Right ventricle myocardium inferior (tissue), 1 donor: ENCODE measurements at places on chromosomes 4 and X.

DNA sequence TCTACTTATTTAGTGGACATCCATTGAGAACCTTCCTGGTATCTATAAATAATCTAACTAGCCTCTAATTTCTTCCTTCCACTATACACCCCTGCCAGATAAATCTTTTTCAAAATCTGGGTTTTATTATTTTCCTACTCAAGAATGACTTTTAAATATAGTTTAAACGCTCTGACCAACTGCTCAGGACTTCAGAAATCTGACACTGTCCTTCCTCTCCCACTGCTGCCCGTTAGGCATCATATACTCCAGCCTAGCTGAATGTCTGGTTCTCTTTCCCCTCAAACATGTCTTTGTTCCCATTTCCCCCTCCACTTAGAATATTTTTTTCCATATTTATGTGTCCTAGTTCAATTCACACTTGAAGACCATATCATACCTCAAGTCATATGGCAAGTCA, 35.2 kb upstream of the CBLL2 start:
- no peak for DNase-seq

DNA sequence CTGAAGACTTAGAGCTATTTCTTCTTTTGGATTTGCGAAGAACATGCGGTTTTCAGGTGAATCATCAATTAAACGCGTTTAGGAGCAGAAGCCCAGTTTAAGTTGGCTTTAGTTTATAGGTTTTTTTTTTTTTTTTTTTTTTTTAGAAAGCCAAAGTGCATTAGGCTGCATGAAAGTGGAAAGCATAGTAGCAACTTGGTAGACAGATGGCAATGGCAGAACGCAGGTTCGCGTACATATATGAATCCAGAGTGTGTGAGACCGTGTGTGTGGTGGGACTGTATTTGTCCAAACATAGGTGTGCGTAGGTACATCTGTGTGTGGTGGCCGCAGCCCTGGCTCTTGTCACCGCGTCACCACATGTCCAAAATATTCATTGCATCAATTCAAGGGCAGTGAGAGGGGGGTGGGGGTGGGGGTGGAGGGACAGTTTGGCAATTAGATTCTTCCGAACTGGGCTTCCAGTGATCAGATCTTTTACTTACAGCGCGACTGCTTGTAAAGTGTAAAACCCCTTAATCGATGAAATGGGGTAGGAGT, 901 bp downstream of the JADE1 start:
- DNase-seq, result no peak

GRCh38 chr4:143085224-143085623, 99.5 kb upstream of the USP38 start:
- no peak for DNase-seq

DNA sequence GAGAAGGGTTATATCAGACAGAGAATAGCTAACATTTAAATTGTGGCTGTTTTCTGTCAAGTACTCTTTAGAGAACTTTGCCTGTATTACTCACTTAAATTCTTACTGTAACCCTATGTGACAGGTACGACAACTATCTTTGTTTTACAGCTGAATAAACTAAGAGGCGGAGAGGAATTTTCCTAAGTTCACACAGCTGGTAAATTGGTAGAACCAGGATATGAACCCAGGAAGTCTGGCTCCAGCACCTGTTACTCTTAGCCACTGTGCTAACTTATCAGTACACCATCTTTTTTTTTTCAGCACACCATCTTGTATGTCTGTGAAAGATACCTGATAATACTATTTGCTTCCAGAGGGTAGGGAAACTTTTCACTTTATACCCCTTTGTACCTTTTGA, 2.0 kb upstream of the SYP start:
- no peak for DNase-seq

DNA sequence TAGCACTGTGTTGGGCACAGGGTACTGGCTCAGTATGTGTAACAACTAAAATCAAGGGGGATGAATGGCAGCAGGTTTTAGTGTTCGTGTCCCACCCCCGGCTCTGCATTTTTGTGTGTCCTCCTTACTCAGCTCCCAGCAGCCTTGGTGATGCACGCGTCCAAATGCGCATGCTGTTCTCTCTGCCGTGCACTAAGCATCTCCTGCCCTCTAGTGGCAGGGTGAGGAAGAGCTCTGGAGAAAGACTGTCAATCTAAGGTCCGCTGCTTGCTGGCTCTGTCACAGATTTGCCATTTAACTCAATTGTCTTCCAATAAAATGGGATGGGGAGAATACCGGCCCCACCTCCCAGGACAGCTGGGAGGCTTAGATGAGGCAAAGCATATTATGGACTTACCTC, 61.4 kb downstream of the WFS1 start:
- no peak for DNase-seq

DNA sequence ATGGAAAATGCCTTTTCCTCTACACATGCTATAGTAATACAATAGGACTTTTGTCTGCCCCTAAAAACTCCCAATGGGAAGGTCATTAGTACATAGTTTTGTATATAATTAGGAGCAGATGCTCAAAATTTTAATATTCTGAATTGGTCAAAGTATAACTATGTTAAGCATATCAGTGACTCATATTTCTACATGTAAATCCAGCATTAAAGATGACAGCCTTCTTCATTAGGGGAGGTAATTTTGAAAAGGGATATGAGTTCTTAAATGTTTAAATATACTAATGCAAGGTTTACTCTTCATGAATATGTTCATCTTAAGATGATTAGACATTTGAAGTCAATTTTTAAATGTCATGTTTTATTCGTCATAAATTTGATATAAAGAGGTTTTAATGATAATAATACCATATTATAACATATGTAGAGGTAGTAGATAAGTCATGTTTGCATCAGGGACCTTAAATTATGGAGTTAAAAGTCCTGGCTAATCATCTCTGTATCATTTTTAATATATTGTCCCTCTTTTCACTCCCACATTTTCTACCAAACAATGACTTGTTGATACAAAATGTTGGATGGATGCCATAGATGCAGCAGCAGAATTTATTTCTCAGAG, 218.8 kb downstream of the STPG2 start:
- no peak for DNase-seq

GRCh38 chrX:57565198-57565597, 26.6 kb upstream of the ZXDB start:
- DNase-seq, result no peak

GRCh38 chr4:137124278-137124932, 407.9 kb downstream of the PCDH18 start:
- DNase-seq, result no peak

GRCh38 chrX:86914569-86914968, 603.0 kb upstream of the KLHL4 start:
- no peak for DNase-seq

DNA sequence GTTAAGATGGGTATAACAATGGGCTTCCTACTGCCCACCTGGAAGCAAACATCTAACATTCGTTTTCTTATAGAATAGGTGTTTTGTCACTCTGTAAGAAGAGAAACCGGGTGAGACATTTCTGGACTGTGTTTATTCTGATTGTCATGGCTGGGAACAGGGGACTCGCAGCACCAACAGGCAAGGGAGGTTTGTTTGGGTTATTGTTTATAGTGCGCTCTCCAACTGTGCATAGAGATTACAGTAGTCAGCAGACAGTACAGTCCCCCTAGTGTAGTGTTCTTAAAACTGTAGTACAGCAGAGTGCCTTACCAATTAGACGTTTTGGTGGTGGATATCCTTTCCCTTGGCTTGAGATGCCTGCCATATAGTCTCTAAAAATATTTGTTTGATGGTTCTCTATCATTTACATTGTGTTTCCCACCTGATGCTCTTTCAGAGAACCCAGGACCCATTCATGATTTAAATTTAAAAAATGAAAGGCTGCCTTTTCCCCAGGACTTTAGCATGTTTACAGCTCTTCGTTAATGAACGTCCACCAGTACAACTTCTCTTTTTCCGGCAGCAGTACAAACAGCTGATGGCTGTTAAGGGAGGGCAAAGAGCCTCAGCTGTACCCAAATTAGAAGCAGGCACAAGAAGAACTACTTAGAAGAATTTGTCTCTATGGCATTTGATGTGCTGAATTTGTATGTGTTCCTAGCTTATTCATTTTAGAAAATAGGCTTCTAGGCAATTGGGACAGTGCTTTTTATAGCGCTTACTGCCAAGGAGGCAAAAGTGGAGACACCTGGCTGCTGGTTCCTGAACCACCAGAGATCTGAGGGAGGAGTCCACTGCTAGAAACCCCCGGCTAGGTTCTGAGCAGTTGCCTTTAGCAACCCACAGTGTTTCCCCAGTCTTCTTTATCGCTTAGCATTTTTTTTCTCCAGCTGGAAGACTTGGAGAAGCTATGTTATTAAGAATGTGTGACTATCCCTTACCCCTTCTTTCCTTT, 1.0 kb upstream of the RNF150 start:
- DNase-seq, result no peak

- no peak for DNase-seq
Observed at GRCh38 chr4:144750348-144750747, 104.4 kb downstream of the HHIP start.

DNA sequence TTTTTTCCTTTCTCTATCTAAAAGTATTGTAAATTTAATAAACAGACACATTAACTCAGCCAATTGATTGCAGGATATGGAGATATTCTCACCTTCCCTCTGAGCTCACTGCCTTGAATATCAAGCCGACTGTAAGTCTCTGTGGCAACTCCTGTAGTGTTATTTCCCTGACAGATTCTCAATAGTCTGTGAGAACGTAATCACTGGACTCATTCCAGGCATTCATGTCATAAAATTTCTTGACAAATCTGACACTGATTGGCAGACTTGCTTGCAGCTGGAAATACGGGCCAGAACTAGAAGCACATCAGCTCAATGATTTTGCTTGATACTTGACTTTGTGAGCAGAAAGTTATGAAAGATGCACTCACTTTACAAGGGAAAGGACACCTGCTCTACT, 29.6 kb downstream of the FAM47B start:
- DNase-seq, result no peak

DNA sequence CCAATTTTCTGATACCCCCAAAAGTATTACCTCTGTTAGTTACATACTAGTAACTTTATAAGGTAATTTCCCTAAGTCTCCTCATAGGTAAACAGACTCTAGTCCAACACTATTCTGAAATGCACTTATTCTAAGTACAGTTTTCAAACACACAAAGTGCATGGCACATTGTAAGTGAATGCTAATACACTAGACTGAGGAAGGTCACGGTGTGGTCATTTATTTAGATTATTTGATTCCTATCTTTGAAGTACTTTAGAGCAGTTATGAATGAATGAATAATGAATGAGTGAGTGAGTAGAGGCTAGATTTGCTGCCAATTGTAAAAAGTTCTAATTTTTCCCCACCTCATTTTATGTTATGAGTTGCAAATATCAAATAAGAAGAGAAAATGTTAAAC, 132.8 kb upstream of the UGT8 start:
- no peak for DNase-seq

- DNase-seq, result no peak
Observed at GRCh38 chr4:150250293-150250997, 172.2 kb downstream of the DCLK2 start.

DNA sequence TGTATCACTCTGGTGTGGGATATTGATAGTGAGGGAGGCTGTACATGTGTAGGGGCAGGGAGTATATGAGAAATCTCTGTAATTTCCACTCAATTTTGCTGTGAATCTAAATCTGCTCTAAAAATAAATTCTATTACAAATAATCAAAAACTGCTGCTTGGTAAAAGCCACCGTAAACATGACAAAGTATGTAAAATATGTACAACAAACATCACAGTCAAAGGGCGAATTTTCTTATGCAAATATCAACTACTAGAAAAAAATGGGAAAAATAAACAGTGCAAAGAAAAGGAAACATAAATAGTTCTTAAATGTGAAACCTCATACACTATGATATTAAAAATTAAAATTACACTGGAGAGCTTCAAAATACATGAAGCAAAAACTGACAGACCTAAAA, 105.1 kb upstream of the DCLK2 start:
- no peak for DNase-seq

DNA sequence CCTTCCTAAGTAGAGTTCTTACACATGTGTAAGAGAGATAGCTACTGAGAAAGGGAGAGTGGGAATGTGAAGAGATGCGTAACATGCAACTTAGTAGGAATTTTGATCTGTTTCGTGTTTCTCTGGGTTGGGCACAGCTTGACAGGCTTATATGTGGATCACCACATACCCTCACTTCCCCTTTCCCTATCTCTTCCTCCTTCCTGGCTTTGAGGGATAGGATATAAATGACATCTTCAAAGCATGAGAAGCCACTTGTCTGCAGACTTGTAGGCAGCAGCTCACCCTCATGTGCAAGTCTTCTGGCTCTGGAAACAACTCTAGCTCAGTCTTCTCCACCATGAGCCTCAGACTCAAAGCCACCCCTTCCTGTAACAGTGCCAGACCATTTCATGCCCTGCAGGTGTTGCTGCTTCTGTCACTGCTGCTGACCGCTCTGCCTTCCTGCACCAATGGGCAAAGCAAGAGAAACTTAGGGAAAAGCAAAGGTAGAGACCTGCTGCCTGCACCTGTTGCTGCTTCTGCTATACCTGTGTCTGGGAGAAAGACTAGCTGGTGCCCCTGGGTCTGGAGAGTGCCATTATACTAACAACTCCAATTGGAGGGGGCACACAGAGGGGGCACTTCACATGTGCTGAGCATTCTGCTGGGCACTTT, 5.4 kb upstream of the PF4V1 start:
- DNase-seq, result no peak

GRCh38 chr4:106690487-106690886, 321.9 kb upstream of the GIMD1 start:
- DNase-seq, result no peak

GRCh38 chrX:41634284-41634683, 54.5 kb upstream of the GPR34 start:
- DNase-seq, result no peak

- no peak for DNase-seq
Observed at GRCh38 chr4:176300565-176300964, 19.2 kb upstream of the SPCS3 start.

GRCh38 chrX:70437011-70437410, 7.6 kb upstream of the DLG3 start:
- no peak for DNase-seq

DNA sequence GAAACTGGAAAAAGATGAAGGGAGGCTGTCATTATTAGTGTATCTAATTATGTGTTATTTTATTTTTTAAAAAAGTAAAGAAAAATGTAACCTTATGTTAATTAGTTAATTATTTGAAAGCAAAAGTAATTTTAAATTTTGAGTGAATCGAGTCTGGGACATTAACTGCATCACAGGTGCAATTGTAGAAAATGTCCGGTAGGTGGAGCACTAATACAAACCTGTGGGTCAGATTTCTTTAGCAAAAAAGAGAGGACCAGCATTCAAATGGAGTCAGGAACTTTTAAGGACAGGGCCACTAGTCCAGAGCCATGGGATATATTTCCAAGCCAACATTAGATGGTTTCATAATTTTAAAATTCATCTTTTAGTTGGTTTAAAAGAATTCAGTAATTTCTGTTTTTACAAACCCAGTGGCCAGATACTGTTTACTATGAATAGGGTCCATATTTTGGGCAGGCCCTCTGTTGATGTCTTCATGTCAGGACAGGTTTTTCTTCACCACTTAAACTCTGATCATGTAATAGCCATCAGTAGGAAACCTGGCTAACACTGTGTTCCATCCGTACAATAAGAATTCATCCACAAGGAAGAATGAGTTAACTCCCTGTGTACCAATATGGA, 27.2 kb downstream of the BST1 start:
- DNase-seq, result no peak

- no peak for DNase-seq
Observed at GRCh38 chr4:170242471-170242870, 152.7 kb upstream of the AADAT start.
